ENCODE measurements at places on chromosomes 6 and 20. TPM values are rescaled to one million over a fixed set of nuclear protein-coding genes. Genes with fewer than 3 reads are reported as not detected.

The OR2H2 gene
- polyA plus RNA-seq: 0.20 TPM

The PSMB9 gene
- polyA plus RNA-seq: 4.2 TPM

The QRSL1 gene
- 25.9 TPM for polyA plus RNA-seq

The NCOA5 gene
- polyA plus RNA-seq: 62.3 TPM

The ULBP2 gene
- polyA plus RNA-seq: 0.88 TPM

All from left kidney (tissue), 8 donors.